ENCODE measurements at places on chromosomes 4 and X.

DNA sequence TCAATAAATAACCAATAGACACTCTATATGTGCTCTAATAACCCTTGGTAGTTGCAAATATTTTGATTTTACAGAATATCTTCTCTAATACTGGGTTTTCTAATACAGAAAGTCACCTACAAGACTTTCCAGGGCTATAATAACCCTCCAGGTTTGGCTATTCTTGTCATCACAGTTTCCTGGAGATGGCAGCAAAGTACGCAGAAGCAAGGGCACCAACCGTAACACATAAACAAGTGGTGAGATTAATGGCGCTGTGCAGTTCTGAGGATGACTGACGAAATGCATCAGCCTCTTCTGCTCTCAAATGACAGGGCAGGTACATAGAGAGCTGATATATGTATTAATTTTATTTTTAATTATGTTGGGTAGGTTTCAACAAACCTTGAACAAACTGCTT, 122.4 kb downstream of the C4orf33 start:
- no peak for DNase-seq

DNA sequence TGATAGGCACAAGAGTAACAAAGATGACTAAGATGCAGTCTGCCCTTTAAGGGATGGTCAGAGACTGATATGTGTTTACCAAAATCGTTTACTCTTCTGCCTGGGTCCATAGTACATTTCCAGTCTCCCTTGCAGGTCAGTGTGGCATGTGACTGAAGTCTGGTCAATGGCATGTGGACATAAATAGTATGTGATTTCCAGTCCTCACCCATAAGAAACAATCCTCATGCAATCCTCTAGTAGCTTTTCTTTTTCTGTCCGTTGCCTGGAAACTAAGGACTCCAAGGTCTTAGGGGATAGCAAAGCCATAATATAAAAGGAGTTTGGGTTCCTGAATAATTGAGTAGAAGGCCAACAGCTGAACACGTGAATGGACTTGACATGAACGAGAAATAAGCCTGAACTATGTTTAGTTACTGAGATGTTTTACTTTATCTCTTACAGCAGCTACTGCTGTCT, 1.1 kb downstream of the SLC9B2 start:
- DNase-seq, result no peak

DNA sequence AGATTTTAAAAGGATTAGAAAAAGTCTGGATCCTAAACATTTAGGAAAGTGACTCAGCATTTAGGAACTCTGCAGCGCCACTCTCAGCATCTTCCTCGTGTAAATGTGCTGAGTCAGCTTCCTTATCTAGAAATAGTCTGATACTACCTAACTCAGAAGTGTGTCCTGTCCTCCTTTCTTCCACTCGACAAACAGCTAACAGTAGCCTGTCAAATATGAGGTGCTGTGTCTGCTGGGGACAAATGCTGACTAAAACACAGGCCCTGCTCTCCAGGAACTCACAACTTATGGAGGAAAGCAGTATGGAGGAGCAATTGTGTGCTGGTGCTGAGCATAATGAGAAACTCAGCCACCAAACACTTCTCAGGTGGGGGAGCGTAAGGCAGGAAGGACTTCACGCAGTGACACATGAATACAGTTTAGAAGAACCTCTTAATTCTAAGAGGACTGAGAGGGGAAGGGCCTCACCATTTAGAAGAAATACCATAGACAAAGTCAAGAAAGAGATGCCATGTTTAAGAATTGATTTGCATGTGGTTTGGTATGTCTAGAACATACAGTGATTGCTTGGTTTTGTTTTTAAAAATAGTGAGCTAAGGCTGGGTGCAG, 125.3 kb downstream of the SOWAHB start:
- peak; percentile 70 for DNase-seq

DNA sequence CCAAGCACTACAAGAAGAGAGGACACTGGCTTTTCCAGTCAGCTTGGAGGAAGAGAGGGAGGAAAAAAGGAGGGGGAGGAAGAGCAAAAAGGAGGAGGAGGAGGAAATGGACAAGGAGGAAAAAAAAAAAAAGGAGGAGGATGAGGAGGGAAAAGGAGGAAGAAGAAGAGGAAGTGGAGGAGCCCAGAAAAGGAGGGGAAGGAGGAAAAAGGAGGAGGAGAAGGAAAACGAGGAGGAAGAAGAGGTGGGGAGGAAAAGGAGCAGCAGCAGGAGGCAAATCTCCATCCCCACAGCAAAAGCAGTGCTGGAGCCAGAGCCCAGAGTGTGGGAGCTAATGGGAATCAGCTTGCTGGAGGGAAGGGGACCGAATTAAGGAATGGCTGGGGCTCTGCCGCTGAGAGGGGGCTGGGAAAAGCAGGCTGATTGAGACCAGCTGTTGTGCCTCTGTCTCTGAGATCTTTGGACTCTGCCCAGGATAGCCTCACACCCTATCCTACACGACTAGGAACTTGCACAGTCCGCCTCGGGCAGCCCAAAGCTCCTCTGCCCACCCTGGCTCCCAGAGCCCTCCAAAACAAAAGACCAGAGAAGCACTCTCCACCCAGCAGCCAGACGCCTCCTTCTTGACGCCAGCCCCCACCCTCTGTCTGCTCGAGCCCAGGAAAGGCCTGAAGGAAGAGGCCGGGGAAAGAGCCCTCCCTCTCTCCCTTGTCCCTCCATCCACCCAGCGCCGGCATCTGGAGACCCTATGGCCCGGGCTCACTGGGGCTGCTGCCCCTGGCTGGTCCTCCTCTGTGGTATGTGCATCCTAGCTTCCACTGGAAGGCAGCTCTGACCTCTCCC, at the start of gene XPNPEP2:
Gene XPNPEP2, plus strand, starts transcription at position 514 of the 843 bp plus-strand sequence. Its CDS starts 235 bp downstream, at position 749.
- no peak for DNase-seq

GRCh38 chr4:38091636-38092035, 131.4 kb downstream of the PTTG2 start:
- DNase-seq, result peak; percentile 36

DNA sequence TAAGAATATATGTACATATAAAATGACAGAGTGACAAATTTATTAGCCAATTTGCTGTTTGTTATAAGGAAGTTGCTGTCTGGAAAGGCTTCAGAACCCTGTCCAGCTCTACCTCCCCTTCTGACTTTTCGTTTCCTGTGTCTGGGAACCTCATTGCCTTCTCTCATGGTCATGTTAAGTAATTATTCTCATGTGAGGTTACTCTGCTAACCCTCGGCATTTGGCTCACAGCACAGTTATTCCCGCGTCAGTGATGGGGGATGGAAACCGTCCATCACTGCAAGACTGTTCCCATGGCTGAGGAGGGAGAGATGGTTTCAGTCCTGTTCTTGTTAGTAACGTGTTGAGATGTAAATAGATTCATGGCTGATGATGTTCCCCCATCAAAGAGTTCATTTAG, 11.9 kb downstream of the EDNRA start:
- no peak for DNase-seq

- no peak for DNase-seq
These were observed 560.8 kb downstream of the FGF13 start for GRCh38 chrX:138150709-138151108.
